NCI-H2081 (cell line): ENCODE measurements at places on chromosomes 12 and 14.

- peak; percentile 8 for DNase-seq
These were observed 3.0 kb downstream of the SDSL start for GRCh38 chr12:113424915-113425823.

GRCh38 chr12:96876966-96877365 is 30.1 kb upstream of the NEDD1 start:
- DNase-seq, result no peak

DNA sequence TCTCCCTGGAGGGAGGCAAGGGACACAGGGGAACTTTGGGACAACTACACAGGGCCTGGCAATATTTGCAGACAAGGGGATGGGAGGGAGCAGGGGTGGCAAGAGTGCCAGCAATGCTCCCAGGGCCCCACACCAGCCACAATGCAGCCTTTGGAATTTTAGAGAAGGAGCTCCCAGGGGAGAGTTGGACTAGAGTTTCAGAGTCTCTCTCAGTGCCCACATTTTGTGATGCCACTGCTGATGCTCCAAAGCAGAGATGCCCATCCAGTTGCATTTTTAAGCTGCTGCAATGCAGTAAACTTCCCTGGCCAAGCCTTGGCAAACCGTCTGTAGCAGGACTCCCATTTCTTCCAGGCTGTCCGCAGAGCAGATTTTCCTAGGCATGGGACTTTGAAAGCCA is 98.9 kb downstream of the ZFP36L1 start:
- no peak for DNase-seq

DNA sequence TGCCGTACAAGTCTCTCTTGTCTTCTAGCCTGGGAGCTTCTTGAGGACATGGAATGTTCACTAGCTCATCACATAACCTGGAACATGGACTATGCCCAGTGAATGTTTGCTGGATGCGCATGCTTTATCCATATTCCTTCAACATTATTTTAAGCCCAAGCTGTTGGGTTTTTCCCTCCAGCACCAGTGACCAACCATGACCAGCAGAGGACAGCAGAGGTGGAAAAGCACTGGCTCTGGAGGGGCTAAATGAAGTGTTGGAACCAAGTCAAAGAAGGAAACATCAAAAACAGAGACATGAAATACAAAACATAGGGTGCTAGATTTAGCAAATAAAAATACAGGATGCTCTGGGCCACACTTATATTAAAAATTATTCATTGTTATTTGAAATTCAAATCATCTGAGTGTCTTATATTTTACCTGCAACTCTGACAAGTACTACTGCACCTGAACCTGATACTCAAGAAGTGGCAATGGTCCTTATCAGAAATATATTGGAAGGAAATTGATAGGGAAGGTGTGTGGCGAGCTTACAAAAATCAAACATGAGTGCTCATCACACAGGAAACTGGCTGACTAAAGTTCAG is 23.1 kb upstream of the HELB start:
- DNase-seq, result peak; percentile 17

DNA sequence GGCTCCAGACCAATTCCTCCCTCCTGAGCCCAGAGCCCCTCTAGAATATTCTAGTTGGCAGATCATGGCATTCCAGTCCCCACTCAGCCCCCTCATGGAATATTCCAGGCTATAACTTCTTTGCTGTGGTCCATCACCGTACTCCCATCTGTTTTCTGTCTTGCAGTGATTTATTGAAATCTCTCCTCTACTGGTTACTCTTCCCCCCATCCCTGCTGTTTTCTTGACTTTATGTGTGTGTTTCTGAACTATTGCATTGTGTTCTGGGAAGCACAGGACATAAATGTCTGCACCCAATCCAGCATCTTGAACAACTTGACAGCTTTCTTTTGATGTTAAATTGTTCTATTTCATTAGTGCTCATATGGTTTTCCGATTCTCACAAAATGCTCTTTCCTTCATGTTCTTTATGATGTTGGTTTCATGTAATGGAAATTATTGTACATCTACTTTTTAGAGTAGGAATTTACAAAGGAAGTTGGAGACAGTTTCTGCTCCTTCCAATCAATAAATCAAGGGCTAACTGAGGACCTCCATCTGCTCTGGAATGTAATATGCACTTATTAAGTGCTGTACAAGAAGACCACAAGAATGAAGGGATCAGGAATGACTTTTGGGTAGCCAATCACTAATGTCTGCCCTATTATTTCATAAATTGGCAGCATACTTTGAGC is 26.3 kb downstream of the PDE6H start:
- DNase-seq, result no peak

DNA sequence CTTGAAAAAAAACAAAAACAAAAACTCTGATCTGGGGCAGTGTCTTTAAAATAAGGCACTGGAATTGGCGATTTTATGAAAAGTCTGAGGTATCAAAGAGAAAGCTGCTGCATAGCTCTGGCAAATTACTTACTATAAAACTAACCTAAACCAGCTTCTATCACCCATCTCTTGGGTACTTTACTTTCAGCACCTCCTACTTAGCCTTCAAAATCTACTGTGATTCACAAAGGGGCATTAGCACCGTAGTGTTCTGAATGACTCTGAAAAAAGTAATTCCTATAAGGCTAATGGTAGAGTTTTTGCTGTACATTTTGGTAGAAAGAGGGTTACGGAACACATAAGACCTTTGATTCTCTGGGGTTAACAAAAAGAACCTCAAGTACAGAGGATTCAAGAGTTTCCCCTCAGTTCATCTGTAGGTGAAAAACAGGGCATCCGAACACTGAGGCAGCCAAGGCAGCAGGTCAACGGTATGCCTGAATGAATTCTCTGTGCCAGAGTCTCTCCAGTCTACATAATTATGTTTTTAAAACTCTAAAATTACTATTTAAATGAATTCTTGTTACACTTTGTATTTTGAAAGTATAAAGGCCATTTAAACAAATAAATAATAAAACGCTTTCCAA is 101.5 kb downstream of the ELK3 start:
- no peak for DNase-seq

DNA sequence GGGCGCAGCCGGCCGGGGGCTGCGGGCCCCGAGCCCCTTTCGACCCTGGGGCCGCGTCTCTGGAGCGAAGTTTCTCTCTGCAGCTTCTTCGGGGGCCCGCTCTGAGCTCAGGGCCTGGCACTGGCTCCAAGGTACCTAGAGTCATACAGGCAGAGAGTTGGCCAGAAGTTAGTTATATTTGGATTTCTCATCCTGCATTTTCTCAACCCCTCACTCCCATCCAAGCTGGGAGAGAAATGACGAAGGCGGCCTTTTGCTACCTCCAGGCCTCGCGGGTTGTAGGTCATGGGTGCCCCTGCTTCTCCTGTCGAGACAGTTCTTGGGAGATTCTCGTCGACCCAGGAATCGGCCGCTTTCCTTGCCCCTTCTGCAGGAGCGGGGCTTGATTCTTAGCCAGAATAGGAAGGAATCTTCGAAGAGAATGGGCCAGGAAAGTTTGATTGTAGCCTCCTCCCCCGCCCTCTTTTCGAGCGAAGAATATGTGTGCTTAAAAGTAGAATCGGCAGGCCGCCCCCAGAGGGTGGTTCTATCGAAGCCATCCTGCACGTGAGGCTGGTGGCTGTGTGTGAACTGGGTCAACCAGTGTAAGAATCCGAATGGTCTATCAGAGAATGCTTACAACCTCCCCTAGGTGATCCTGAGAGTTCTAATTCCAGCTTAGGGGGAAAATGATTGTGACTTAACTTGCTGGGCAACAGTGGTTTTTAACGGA is 785 bp downstream of the MLEC start:
- DNase-seq, result no peak

GRCh38 chr12:87661786-87662377 is 367.3 kb downstream of the C12orf50 start:
- DNase-seq, result no peak

DNA sequence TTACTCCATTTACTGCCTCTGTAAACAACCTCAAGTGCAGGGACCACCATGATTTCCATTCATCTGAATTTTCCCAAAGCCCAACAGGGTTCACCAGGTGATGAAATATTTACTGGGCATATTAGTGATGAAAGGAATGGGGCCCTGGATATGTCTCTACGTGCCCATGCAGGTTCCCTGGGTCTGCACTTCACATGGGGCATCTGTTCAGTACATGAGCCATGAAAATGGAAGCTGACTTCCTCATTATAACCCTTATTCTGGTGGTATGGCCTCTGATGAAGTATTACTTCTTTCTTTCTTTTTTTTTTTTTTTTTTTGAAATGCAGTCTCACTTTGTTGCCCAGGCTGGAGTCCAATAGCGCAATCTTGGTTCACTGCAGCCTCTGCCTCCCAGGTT is 26.5 kb upstream of the CORO1C start:
- DNase-seq, result no peak

- no peak for DNase-seq
These were observed 99.6 kb downstream of the DENND5B start for GRCh38 chr12:31491241-31491794.

- no peak for DNase-seq
These were observed 13.8 kb downstream of the DTX1 start for GRCh38 chr12:113070117-113070906.

DNA sequence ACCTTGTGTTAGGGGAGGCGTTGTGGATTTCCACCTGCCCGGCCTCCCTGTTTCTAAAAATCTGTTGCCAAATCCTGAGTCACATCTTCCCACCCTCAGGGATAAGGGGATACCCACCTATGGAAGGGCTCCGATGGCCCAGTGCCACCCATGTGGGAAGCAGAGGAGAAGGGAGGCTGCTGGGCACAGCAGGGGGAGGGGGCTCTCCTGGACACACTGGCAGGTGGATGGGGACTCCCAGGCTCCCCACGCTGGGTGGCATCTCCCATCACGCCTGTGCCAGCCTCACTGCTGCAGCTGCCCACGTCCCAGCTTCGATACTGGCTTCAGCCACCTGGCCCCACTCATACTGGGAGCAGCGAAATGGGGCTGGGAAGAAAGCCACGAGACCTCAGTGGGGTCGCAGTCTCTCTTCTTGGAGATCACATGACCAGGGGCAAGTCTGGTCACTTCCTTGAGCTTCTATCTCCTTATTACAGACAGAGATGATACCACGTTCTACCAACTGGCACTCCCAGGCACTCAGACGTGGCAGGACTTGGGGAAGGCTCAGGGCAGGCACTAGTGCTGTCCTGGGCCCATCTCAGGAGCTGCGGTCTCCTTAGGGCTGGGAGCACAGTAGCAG is 72.2 kb downstream of the PITPNM2 start:
- no peak for DNase-seq

DNA sequence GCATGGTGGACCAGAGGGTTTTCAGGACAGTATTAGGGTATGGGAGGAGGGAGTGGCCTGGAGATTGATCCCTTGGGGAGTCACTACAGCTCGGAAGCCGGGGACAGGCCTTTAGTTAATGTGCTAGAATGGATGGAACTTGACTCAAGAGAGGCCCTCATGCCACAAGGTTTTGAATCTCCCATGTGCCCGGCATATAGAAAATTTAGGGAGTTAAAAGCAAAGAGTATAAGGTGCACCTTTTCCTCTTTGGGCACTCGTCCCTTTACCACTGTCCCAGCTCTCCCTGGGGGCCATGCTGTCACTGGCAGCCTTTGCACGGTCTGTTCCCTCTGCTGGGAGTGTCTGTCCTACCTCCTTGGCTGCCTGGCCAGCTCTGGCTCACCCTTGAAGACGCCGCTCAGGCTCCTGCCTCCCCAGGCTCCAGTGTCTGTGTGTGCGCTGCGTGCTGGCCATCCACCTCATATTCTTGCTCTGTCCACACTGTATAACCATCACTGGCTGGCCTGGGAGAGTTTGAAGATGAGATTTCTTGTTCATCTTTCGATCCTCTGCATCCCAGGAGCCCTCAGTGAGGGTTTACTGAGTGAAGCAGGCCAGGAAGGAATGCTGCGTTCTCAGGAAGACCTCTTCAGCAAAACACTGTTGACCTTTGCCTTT is 161.3 kb downstream of the ZFP36L1 start:
- DNase-seq, result no peak

- peak; percentile 21 for DNase-seq
These were observed 34.8 kb downstream of the NFKBIA start for GRCh38 chr14:35369701-35370191.

DNA sequence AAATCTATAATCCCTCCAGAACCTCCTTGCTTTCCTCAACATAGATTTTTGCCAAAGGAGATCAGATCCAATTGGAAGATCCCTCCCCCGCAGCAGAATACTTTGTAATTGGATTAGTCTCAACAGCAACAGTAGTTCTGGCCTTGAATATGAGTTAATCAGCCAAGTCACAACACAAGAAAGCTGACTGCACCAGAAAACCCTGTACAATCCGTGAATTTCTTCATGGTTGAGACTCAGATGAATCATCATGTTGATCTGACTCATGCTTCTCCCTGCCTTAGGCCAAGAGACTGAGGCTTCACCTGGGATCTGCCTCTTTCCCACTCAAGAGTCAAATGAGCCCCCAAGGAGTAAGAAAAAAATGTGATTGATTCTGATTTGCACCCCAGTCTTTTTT is 3.0 kb upstream of the METTL17 start:
- no peak for DNase-seq

DNA sequence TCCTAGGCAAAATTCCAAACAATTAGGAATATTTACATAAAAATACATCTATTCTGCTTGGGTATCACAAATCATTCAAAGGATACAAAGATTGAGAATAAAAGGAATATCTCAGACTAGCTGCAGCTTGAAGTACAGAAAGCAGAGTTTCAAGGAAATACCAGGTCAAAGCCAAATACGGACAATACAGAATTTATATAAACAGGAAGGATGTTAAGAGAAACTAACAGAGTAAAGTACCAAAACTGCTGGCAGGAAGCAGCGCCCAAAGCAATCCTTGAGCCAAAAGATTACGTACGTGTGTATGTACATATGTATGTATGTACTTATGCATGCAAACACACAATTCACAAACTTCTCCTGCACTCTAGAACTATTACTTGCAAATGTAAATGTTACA is 86.6 kb downstream of the PPP1R12A start:
- DNase-seq, result peak; percentile 73

DNA sequence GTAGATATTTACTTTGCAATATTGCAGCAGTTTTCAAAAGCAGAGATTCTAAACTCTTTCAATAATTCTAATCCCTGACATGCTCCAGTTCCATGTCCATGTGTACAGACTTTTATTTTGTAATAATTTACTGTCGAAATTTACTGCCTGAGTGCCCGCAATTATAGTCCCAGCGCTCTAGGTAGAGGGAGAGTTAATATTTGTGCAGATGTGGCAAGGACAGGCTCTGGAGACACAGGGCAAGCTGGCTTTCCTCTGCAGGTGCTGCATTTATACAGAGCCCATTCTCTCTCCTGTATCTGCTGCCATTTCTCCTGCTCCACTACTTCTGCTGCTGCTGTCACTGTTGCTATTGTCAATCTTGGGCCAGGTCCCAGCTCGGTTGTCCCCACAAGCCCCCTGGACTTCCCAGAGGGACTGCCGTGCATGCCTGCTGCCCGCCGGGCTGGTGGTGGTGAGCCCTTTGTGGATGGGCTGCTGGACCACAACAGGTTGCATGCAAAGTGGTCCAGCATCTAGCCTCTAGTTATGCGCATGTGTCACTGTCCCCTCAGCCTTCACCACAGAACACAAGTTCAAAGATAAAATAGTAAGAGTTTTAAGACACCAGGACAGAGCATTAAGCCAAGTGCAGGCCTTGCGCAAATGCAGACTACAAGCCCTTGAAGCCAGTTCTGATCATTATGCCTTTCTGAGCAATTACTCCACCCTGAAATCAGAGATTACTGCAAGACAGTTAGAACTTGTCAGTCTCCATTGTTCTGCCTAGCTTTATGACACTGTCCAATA is 40.8 kb upstream of the CSRP2 start:
- DNase-seq, result peak; percentile 69

- no peak for DNase-seq
These were observed 273.1 kb downstream of the VRK1 start for GRCh38 chr14:97070259-97070658.
